ENCODE measurements at places on chromosomes 11 and 22.

GRCh38 chr22:17952273-17952801, 72.0 kb downstream of the MICAL3 start:
- H3K36me3 ChIP-seq, result peaks cover 11% of the 10 kb centered on the region
- no peak overlapping the region for H3K4me3 ChIP-seq
- no peak for DNase-seq

DNA sequence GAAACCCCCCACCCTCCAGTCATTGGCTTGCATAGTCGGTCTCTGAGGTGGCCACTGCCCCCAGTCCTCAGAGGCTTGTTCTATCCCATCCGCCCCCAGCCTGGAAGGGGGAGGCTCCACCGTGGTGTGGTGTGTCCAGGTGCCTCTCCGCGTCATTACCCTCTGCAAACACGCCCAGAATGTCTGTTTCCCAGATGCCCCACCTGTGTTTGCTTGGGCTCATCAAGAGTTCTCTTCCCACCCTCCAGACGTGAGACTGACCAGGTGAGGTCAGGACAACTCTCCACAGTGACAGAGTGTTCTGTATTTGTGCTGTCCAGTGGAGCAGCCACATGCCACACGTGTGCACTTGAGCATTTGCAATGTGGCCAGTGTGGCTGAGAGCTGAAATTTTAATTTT, 24.9 kb downstream of the LRRC10B start:
- H3K4me3 ChIP-seq, result no peak overlapping the region
- peaks cover 31% of the 10 kb centered on the region for H3K27me3 ChIP-seq
- DNase-seq, result no peak
- no peaks in the 10 kb centered on the region for H3K4me1 ChIP-seq
- H3K36me3 ChIP-seq, result no peaks in the 10 kb centered on the region

GRCh38 chr22:19226428-19226827, 47.9 kb upstream of the SLC25A1 start:
- H3K27me3 ChIP-seq, result no peaks in the 10 kb centered on the region
- no peaks in the 10 kb centered on the region for H3K4me1 ChIP-seq
- no peak for DNase-seq
- H3K36me3 ChIP-seq, result peaks cover 11% of the 10 kb centered on the region
- no peak overlapping the region for H3K4me3 ChIP-seq

DNA sequence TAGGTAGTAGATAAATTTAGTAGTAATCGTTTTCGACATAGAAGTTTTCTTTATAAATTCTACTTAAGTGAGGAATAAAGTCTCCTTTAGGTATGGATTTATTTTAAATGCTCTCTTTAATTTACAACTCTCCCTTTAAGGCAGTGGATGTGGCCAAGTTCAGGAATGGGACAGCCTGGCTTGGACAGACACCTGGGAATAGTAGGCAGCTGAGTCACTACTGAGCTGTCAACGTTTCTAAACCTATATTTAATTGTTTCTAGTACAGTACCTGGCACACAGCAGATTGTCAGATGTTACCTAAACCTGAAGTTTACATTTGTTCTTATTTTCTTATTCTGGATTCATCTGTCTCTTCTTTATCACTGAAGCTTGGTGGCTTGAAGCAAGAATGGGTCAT, 85.1 kb downstream of the DEPDC5 start:
- H3K36me3 ChIP-seq, result peaks cover 24% of the 10 kb centered on the region
- H3K27me3 ChIP-seq, result no peaks in the 10 kb centered on the region
- DNase-seq, result no peak
- H3K4me1 ChIP-seq, result no peaks in the 10 kb centered on the region
- H3K4me3 ChIP-seq, result no peak overlapping the region

DNA sequence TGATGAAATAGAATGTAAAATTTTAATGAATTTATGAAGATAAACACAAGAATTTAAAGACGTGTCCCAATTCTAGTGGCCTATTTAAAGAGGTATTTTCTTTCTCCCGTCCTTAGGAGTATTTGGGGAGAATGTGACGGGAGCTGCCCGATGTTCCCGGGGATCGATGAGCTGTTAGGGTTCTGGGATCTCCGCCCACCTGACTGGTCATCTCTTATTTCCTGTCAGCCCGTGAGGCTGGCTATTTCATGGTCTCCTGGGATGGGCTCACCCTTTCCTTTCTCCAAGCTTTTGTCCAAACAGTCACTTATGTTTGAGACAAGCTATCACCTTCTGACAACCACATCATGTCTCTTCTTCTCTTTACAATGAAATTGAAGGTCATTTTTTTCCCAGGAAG, 16.9 kb upstream of the CLMP start:
- no peaks in the 10 kb centered on the region for H3K27me3 ChIP-seq
- peaks cover 23% of the 10 kb centered on the region for H3K4me1 ChIP-seq

GRCh38 chr11:117911694-117912093, 17.5 kb downstream of the TMPRSS13 start:
- no peak for DNase-seq
- H3K4me3 ChIP-seq, result no peak overlapping the region
- H3K27ac ChIP-seq, result no peak overlapping the region
- H3K4me1 ChIP-seq, result peaks cover 11% of the 10 kb centered on the region
- peaks cover 56% of the 10 kb centered on the region for H3K27me3 ChIP-seq

DNA sequence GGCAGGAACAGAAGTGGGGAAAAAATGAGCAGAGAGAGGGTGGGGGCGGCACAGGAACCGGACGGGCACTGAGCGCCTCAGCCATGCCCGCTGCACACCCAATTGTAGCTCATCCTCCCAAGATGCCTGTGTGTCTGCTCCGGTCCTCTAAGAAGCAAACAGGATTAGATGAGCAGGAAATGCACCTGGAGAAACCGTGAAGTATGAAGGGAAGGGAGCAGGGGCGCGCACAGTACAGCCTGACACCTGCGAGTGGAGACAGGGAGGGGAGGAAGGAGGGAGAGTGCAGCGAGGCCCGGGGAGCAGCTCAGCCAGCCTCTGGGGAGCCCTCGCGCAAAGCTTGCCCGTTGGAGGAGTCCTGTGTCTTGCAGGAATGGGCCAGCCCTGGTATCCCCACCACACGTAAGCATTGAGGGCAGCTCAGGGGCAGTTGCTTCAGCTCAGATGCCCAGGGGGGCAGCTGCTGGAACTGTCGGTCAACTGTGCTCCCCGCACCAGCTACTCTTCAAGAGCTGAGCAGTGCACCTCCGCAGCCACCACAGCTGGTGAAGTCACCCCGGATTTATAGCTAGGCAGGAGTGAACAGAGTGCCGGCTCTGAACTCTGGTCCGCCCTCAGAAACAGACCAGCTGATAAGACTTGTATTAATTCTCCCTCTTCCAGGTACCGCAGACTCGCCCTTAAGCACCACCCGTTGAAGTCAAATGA, 7.0 kb downstream of the DNAJB13 start:
- no peaks in the 10 kb centered on the region for H3K36me3 ChIP-seq
- no peak overlapping the region for H3K27ac ChIP-seq
- peaks cover 24% of the 10 kb centered on the region for H3K4me1 ChIP-seq
- no peak for DNase-seq

- H3K4me1 ChIP-seq, result no peaks in the 10 kb centered on the region
- DNase-seq, result no peak
- H3K27ac ChIP-seq, result no peak overlapping the region
- H3K36me3 ChIP-seq, result no peaks in the 10 kb centered on the region
- no peak overlapping the region for H3K4me3 ChIP-seq
These were observed 7.5 kb upstream of the MS4A7 start for GRCh38 chr11:60370811-60371298.

GRCh38 chr22:29623553-29624169, 20.2 kb downstream of the NF2 start:
- H3K4me3 ChIP-seq, result peak overlapping the region; percentile 63
- peaks cover 90% of the 10 kb centered on the region for H3K4me1 ChIP-seq
- peaks cover 19% of the 10 kb centered on the region for H3K36me3 ChIP-seq
- no peak for DNase-seq

DNA sequence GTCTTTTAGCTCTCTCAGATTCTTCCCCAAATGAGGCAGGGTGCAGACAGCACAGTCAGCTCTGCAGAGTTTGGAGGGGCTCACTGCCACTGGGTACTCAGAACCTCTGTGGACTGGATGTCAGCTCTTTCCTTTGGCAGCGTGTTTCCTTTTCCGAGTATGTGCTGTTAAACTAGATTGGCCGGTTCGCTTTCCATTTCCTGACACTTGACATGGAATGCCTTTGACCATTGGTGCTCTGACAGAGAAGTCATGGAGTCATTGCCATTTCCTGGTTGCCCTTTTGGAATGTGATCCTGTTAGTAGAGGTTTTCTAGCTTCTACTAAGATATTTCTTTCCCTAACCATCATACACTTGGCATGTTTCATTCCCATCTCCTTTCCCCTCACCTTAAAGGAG, 86.7 kb downstream of the SWAP70 start:
- DNase-seq, result no peak
- H3K27me3 ChIP-seq, result peaks cover 2% of the 10 kb centered on the region
- no peak overlapping the region for H3K4me3 ChIP-seq
- H3K4me1 ChIP-seq, result peaks cover 65% of the 10 kb centered on the region
- H3K27ac ChIP-seq, result peak overlapping the region; percentile 27
- H3K36me3 ChIP-seq, result peaks cover 20% of the 10 kb centered on the region

DNA sequence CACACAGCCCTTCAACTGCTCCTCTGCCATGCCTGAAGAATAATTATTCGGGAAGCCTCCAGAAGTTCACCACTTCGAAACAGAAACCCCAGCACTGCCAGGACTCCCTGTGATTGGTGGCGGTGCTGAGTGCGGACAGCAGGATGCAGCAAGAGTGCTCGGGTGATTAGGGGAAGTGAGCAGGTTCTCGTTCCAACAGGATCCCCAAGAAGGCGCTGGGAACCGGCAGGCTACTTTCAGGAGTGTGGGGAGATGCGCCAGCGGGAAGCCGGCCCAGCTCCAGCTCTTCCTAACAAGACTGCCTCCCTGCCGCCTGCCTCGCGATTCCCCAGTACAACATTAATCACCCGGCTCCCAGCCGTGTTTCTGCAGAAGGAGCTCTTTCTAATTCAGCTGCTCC, 630.2 kb downstream of the BRD1 start:
- H3K4me3 ChIP-seq, result no peak overlapping the region
- H3K27me3 ChIP-seq, result no peaks in the 10 kb centered on the region
- DNase-seq, result no peak
- H3K4me1 ChIP-seq, result no peaks in the 10 kb centered on the region
- H3K27ac ChIP-seq, result no peak overlapping the region

DNA sequence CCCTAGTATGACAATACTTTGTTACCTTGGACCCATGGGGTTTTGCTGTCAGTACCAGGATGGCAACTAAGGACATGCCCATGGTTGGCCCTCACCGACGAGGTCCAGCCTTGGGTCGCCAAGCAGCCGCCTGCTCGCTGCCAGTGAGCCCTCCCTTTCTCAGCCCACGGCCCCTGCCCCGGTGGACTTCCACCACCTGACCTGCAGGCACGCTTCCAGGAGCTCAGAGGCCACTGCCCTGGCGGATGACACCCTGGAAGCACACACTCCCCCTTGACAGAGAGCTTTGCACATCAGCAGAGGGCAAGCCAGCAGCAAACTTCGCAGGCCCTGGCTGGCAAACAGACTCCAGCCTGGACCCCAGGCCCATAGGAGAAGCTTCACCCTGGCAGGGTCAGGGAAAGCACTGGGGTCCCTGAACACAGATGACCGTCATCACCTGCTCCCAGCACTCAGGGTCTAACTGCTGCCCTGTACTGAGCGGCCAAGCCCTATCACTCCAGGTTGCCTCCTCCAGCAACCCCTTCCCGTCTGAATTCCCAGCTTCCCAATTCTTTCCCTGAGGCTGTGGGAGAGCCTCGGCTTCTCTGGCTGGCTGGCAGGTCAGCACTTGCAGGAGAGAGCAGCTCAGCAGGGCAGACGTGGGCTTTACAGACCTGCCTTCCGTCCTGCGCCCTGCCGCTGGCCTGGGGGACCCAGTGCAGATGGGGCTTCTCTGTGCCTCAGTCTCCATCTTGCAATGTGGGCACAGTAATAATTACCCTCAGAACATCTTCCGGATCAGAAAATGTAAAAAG, 2.7 kb upstream of the PPARA start:
- H3K4me1 ChIP-seq, result peaks cover 11% of the 10 kb centered on the region
- no peak overlapping the region for H3K4me3 ChIP-seq
- H3K27ac ChIP-seq, result no peak overlapping the region
- peaks cover 31% of the 10 kb centered on the region for H3K27me3 ChIP-seq
- DNase-seq, result no peak
- H3K36me3 ChIP-seq, result peaks cover 5% of the 10 kb centered on the region

GRCh38 chr22:39388261-39389011, 11.1 kb upstream of the TAB1 start:
- peaks cover 1% of the 10 kb centered on the region for H3K27me3 ChIP-seq
- no peaks in the 10 kb centered on the region for H3K36me3 ChIP-seq
- H3K4me3 ChIP-seq, result peak overlapping the region; percentile 63
- H3K4me1 ChIP-seq, result peaks cover 12% of the 10 kb centered on the region
- H3K27ac ChIP-seq, result no peak overlapping the region

- DNase-seq, result no peak
- peaks cover 2% of the 10 kb centered on the region for H3K27me3 ChIP-seq
- H3K4me1 ChIP-seq, result no peaks in the 10 kb centered on the region
- peaks cover 18% of the 10 kb centered on the region for H3K36me3 ChIP-seq
- no peak overlapping the region for H3K4me3 ChIP-seq
- H3K27ac ChIP-seq, result no peak overlapping the region
These were observed 526.1 kb downstream of the BRD1 start for GRCh38 chr22:49301398-49302149.

GRCh38 chr22:46250783-46251125, 661 bp upstream of the CDPF1 start:
- no peak for DNase-seq
- 0 out of 2 replicates have a peak, but pooled peaks cover 5% of the 10 kb centered on the region for H3K36me3 ChIP-seq
- H3K4me3 ChIP-seq, result peak overlapping the region; percentile 85
- H3K27ac ChIP-seq, result peak overlapping the region; percentile 66

DNA sequence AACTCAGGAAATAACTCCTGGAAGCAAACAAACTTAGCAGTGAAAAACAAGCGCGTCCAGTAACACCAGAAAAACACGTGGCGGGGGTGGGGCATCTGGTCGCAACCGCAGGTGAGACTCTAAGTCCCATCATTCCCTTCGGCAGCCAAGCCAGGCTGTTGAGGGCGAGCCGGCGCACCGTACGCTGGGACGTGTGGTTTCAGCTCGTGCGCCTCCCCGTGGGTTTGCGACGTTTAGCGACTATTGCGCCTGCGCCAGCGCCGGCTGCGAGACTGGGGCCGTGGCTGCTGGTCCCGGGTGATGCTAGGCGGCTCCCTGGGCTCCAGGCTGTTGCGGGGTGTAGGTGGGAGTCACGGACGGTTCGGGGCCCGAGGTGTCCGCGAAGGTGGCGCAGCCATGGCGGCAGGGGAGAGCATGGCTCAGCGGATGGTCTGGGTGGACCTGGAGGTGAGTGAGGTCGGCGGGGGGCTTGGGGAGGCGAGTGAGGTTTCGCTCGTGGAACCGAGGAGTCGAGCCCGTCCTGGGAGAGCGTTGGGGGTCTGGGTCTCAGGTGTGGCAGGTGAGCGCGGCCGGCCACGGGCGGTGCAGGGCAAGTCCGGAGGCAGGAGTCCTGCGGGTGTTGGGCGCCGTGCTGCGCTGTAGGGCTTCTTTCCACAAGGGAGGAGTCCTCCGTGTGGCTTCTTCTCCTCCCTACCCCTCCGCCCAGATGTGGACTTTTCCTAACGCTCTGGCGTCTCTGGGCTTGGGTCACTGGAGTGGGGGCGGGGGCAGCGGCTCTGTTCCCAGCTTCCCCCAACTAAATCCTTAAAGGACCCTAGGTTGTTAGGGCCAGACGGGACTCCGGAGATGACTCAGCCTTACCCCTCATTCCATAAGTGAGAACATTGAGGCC, at the start of gene REXO2:
Gene REXO2 (plus strand): TSS at position 239 of the 892 bp plus-strand sequence. CDS start 62 bp downstream, at position 301.
- peak; percentile 90 for DNase-seq
- H3K36me3 ChIP-seq, result peaks cover 25% of the 10 kb centered on the region
- H3K4me1 ChIP-seq, result peaks cover 46% of the 10 kb centered on the region
- H3K27me3 ChIP-seq, result no peaks in the 10 kb centered on the region
- H3K4me3 ChIP-seq, result peak within 1 kb of the TSS; percentile 98
- peak within 1 kb of the TSS; percentile 94 for H3K27ac ChIP-seq
